ENCODE measurements at places on chromosomes 11 and 22.
A peak's percentile ranks its signal among the peaks of the same experiment; 100 is the strongest.

- DNase-seq: no peak
These were observed 97.8 kb downstream of the MYO18B start for GRCh38 chr22:25839755-25840154.

GRCh38 chr22:20602609-20603164, 95.3 kb downstream of the MED15 start:
- no peak for DNase-seq

GRCh38 chr11:114848027-114848426, 169.7 kb downstream of the NXPE2 start:
- no peak for DNase-seq

- no peak for DNase-seq
These were observed 3.5 kb upstream of the ELMOD1 start for GRCh38 chr11:107587306-107587979.

GRCh38 chr11:129163714-129164164, 28.4 kb downstream of the ARHGAP32 start:
- no peak for DNase-seq

DNA sequence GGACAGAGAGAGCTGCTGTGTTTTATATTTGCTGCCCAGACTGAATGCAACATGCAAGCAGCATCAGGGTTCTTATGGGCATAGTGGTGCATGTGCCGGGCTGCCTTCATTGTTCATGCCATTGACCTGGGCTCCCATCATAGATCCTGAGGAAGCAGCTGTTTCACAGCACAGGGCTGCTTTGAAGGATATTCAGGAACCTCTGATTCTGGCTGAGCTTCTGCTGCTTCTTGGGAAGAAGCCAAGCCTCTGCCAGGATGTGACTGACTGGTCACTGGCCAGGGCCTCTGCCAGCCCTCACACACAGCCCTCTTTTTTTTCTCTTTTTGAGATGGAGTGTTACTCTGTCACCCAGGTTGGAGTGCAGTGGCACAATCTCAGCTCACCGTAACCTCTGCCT, 43.3 kb downstream of the CYB5R2 start:
- no peak for DNase-seq

DNA sequence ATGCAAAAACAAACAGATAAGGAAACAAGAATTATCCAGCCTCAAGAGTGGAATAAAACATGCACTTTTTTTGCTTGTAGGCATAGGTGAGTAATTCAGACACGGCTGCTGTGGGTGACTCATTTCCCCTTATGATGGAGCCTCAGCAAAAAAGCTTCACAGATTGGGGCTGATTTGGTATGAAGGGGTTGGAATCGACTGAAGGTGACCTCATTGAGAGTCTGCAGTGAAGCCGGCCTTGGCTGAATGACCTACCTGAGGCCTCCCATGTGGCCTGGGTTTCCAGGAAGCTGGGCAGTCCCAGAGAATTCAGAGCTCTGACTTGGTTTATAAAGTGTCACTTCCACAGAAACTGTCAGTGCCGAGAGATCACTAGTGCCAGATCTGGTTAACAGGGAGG, 34.2 kb upstream of the VPREB1 start:
- peak; percentile 78 for DNase-seq

- DNase-seq: no peak
These were observed 100.3 kb downstream of the TSPAN18 start for GRCh38 chr11:44826922-44827643.

- no peak for DNase-seq
These were observed 273.8 kb upstream of the ZC3H12C start for GRCh38 chr11:109819410-109819809.

- peak; percentile 71 for DNase-seq
These were observed 17.5 kb downstream of the RELT start for GRCh38 chr11:73393479-73394415.

DNA sequence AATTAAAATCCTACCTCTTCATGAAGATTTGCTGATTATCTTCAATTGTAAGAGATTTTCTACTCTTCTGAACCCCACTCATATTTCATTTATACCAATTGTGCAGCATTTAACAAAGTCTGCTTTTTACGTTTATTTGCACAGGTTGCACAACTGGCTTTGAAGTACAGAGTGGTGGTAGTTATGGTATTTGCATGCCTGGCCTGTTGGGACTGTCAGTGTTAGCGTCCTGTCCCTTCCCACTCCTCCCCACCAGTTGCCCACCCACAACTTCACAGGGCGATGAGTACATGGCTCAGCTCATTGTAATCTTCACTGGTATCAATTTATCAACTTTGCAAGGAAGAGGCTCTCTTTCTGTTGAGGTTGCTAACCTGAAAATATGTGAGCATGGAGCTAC, 372.3 kb downstream of the AASDHPPT start:
- no peak for DNase-seq

- DNase-seq: no peak
These were observed 29.5 kb upstream of the SHANK2 start for GRCh38 chr11:71281831-71282230.

DNA sequence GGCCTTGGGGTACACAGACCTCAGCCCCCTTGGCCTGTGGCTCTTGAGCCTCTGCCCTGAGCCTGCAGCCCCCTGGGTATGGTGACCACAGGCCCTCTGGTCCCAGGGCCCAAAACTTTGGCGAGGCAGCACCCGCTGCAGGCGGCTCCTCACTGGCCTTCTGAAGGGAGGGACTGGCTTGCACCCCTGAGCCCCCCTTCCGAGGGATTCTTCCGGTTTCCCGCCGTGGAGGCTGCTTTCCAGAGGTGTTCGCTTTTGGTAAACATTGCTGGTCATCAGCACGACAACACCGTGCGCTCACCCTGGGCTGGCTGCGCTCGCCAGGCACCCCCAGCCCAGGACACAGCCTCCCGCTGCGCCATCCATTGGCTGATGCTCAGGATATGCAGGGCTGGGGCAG, 42.0 kb downstream of the GRAMD4 start:
- DNase-seq: no peak

GRCh38 chr11:70270877-70271648, 573 bp downstream of the PPFIA1 start:
- peak; percentile 56 for DNase-seq

GRCh38 chr11:61553373-61554171, 27.3 kb downstream of the SYT7 start:
- DNase-seq: no peak

DNA sequence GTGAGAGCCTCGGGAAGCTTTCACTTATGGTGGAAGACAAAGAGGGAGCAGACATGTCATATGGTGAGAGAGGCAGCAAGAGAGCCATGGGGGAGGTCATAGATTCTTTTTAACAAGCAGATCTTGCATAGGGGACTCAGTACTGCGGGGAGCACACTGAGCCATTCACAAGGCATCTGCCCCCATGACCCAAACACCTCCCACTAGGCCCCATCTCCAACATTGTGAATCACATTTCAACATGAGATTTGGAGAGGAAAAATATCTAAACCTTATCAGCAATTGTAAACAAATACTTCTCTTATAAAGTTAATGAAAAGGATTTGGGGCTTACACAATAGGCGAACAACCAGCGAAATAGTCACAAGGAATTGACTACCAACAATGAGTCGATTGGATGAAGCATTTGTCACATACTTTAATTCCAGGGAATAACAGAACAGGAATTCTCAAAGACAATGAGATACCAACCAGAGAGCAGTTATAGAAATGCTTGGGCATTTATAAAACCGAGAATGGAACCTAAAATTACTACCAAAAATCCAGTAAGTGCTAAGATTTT, 7.3 kb downstream of the DDI1 start:
- no peak for DNase-seq

DNA sequence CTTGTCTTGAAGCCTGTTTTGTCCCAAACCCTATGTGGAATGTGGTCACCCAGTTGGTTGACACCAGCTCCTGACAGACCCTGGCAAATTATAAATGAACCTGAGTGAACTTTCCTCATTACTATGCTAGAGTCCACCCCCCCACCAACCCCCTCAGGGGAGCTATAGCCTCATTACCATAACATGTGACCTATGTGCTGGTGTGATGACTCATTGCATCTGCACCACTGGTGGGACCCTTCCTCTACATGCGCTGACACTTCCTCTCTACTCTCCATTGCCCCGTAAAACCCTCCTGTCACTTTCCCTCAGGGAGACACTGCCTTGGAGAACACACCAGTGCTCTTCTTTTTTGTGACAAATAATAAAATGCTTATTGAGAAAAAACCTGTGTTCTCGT, 105.0 kb upstream of the SESN3 start:
- no peak for DNase-seq

GRCh38 chr11:119744577-119744976, 15.6 kb upstream of the NECTIN1 start:
- DNase-seq: no peak

DNA sequence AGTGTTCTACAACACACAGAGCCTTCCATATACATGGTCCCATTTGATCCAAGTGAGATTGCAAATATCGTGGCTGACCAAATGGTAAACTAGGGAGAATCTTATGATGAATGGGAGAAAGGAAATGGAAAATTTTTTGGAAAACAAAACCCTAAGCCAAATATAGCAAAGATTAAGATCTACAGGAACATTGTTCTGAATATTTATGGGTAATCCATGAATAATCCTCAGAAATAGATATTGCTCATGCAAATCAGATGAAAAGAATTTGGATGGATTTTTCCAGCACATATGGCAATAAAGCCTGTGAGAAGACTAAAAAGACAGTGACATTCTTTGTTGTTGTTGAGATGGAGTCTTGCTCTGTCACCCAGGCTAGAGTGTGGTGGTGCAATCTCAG, 21.7 kb upstream of the PRDM10 start:
- no peak for DNase-seq

- no peak for DNase-seq
These were observed 22.1 kb upstream of the XKR3 start for GRCh38 chr22:16847271-16847670.

DNA sequence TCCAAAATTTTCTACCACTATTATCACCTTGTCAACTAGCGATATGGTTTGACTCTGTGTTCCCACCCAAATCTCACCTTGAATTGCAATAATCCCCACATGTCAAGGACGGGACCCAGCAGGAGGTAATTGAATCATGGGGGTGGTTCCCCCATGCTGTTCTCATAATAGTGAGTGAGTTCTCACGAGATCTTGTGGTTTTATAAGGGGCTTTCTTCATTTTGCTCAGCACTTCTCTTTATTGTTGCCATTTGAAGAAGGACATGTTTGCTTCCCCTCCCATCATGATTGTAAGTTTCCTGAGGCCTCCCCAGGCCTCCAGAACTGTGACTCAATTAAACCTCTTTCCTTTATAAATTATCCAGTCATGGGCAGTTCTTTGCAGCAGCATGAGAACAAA, 73.5 kb upstream of the ZC3H12C start:
- no peak for DNase-seq

DNA sequence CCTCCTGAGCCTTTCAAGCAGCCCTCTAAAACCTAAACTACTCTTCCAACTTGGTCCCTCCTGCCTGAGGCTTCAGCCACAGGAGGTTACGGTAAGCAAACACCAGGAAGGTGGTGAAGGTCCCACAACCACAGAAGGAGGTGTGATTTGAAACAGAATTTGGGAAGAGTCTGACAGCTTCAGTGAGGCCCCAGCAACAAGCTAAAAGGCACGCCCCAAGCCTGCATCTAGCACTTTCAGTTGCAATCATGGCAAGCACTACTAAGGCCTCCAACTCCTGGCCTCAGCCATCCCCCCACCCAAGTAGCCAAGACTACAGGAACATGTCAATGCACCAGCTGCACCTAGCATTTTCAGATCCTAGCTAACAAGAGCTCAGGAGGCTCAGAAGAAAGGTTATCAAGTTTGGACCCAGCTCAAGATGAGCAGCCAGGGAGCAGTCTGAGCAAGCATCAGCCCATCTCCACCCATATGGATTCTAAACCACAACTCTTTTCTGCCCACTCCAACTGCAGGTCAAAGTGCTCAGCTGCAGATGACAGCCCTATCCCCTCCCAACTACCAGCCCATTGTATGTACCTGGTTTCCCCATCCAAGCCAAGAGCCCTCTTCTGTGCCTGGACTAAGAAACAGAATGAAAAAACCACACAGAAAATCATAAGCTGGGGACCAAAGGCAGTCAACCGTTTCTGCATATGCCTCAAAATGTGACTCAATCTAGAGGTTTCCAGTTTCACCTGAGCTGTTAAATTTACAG, 10.4 kb upstream of the AHNAK start:
- DNase-seq: peak; percentile 88

DNA sequence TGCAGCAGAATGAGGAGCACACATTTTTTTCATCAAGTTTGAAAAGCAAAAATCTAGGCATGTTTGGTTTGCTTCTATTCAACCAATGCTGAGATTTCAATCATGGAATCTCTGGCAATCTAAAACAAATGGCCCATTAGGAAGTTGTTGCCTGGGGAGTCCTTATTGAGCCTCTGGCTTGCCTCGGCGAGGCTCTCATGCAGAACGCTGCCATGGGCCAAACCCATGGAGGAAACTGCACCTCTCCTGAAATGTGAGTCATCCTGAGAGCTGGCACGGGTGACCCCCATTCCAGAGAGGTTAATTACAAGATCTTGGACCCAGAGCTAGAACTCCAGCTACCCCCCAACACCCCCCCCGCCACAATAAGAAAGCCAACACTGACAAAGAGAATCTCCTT, 80.7 kb downstream of the MN1 start:
- no peak for DNase-seq

DNA sequence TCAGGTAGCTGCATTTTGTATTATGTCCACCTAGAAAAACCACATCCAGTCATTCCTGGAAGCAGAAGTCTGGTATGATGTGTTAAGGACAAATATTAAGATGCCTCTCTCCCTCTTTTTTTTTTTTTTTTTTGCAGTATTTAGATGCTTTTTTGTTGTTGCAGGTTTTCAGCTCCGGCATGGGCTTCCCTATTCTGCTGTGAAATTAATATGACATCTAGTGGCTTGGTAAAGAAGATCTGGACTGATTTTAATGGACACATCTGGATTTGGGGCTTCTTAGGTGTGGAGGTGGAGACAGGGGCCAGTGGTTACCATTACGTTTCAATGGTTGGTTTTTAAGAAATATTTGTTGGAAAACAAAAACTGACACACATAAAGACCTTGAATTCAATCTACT, 47.5 kb upstream of the RASSF10 start:
- DNase-seq: no peak
